Stimulated activated CD4-positive, alpha-beta T cell treated with anti-CD3 and anti-CD28 coated beads, TNF-alpha, amount 100 ng/mL, for 48 hours (primary cell): ENCODE measurements at places on chromosomes 16 and 17.
A peak's percentile ranks its signal among the peaks of the same experiment; 100 is the strongest.

GRCh38 chr17:20955427-20956323, 87.1 kb downstream of the USP22 start:
- DNase-seq: no peak

- peak; percentile 90 for DNase-seq
Observed at GRCh38 chr17:75113798-75114551, 4.2 kb downstream of the ARMC7 start.

- DNase-seq: peak; percentile 98
Observed at GRCh38 chr16:57185945-57186871, at the start of the genes PSME3IP1 and RSPRY1. TSS of gene PSME3IP1 (minus strand) at chr16:57186039. CDS start at chr16:57173854, 12,185 bp downstream. TSS of gene RSPRY1 (plus strand) at chr16:57186329. CDS start at chr16:57204659, 18,330 bp downstream.

DNA sequence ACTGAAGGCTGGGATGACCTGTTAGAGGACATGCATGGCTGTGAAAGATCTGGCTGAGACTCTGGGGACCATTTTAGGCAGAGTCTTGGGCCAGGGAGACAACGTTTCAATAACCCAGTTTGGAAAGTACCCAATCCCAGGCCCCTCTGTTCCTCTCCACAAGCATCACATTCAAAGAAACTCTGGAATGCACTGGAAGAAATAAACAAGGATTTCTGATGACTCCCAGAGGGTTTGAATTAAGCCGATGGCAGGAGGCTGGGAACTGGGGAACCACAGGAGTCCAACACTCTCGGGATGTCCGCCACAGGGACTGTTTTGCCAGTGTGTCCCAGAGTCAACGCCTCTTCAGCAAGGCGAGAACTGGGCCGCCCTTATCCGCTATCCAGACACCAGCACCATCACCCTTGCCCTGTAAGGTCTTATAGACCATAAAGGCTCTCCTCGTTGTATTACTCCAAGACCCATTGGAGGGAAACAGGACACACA, 3.3 kb downstream of the PMP22 start:
- DNase-seq: no peak

DNA sequence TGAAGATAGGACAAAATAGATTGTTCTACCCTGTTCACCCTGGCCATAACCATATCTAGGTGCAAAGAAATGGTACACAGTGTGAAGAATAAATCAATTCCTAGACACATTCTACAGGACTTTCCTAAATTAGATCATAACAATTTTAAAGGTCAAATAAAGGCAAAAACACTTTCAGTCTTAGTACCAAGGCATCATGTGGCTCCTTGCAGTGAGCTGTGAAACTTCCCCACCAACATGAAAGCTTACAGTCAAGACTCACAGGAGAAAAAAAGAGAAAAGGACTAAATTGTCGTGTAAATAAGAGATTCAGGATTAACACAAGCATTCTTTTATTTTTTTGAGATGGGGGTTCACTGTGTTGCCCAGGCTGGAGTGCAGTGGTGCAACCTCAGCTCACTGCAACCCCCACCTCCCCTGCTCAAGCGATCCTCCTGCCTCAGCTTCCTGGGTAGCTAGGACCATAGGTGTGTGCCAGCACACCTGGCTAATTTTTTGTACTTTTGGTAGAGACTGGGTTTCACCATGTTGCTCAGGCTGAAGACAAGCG, 14.2 kb downstream of the NSMCE1 start:
- no peak for DNase-seq

DNA sequence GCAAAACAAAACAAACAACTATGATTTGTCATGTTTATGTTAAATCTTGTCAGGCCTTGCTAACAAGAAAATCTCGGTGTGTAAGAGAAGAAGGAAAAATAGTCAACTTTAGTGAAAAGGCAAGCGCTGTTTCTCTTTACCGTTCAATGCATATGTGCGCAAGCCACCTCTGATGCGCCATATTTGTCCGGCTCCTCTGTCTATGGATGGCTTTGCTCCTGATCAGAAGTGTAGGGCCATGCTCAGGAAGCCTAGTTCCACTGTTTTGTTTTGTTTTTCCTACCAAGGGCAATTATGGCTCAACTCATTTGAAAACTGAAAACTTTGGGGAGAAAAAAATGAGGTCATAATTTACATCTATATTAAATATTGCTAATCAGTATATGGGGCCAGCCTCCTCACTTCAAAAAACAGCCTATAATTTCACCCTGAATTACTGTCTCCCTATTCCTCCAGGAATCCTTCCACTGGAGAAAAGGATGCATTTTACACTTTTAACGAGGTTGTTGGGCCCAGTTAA, 4.5 kb downstream of the MAF start:
- DNase-seq: no peak

GRCh38 chr16:72291121-72291520, 119.2 kb upstream of the PMFBP1 start:
- DNase-seq: no peak

DNA sequence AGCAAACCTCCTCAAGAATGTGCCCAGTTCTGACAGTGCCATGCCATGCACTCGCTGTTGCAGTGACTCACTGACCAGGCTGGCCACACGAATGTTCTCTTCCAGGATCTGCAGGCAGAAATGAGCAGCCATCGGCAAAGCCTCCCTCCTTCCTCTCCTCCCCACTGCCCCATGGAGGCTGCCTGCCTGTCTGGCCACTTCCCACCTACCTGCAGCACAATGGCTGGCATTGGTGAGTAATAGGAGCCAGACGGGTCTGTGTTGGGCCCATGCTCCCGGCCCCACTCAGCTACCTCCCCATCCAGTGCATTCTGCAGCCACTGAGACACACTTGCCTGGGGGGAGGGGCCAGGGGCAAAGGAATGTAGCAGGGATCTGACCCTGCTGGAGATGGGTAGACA, 2.8 kb upstream of the MATCAP1 start:
- DNase-seq: no peak
